ENCODE measurements at places on chromosomes 12 and 14.

DNA sequence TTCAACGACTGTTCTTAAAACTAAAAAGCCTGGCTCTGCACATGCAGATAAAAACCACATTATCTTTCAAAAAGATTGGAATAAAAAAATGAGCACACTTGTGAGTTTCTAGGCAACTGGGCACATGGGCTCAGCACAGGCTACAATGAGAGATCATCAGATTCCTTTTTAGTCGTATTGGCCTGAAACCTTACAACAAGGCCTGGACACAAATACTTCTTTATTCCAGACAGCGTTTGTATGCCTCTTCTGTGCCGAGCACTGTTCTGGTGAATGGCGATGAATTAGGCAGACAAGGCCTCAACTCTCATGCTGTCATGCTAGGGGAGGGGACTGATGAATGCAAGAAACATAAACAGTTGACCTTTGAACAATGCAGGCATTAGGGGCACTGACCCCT is 463.0 kb downstream of the AACS start:
- no peak for DNase-seq

GRCh38 chr12:96421014-96421413 is 20.8 kb upstream of the CDK17 start:
- DNase-seq = no peak

DNA sequence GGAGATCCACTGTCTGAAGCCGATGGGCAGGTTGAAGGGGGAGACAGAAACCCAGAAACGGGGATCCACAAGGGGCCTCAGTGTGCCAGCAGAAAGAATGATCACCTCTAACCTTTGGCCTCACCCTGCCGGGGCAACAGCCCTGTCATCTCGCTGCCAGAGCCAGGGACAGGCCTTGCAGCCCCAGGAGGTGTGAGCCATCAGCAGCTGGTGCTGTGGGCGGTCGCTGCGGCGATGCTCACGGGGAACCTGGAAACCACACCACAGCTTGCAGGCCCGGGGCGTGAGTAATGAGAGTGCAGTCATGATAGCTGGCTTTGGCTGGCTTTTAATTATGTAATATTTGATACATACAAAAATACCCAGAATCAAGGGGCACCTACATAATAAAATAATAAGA is 4.7 kb upstream of the TTC7B start:
- DNase-seq = peak; percentile 69

DNA sequence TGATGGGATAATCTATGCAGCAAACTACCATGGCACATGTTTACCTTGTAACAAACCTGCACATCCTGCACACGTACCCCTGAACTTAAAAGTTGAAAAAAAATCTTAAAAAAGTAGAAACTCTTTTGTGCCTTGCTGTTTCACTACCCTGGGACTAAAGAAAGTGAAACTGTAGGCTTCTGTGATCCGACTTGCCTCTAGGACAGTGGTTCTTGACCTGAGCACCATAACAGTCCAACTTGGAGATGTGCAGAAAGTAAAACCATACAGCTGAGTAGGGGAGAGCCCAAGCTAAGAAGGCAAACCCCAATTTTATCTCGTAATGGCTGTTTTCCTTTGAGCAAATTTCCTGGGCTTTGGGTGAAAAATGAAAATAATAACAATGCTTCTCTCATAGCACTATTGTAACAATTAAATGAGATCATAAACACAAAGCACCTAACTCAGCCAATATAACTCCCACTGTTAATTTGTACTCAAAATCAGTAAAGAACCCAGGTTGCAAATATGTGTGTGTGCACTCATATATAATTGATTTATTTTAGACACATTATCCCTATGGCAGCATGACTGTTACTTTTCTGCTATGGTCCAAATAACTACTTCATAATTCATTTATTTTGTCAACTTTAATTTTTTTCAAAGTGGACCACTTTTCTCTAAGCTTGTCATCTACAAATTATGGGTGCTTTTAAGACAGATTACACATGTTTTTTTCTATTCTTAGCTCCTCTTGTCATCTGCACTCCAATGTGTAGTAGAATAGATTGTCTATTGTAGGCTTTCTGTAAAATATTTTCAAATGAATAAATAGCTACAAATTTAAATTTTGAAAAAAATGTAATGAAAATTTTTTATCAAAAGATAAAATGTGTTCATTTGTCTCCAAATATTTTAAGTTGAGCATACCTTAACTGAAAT is 334.9 kb downstream of the BTG1 start:
- no peak for DNase-seq

- no peak for DNase-seq
Measured at GRCh38 chr12:15563663-15564062, 225.5 kb downstream of the EPS8 start.

Measured in stimulated activated CD4-positive, alpha-beta T cell treated with anti-CD3 and anti-CD28 coated beads, TNF-alpha, amount 100 ng/mL, for 48 hours (primary cell).